ENCODE measurements at places on chromosomes 3 and 15. TPM values are rescaled to one million over a fixed set of nuclear protein-coding genes. Genes with fewer than 3 reads are reported as not detected.

Gene CHRNB4
- total RNA-seq: 1.6 TPM

Gene SEMA7A
- total RNA-seq: 1.7 TPM

Gene TTLL13
- total RNA-seq: 0.12 TPM

Gene ZKSCAN7
- total RNA-seq: not detected

Gene ALDH1A3
- 15.1 TPM for total RNA-seq

Gene IFT122
- total RNA-seq: 13.2 TPM
